ENCODE measurements at places on chromosomes 11 and 22.

DNA sequence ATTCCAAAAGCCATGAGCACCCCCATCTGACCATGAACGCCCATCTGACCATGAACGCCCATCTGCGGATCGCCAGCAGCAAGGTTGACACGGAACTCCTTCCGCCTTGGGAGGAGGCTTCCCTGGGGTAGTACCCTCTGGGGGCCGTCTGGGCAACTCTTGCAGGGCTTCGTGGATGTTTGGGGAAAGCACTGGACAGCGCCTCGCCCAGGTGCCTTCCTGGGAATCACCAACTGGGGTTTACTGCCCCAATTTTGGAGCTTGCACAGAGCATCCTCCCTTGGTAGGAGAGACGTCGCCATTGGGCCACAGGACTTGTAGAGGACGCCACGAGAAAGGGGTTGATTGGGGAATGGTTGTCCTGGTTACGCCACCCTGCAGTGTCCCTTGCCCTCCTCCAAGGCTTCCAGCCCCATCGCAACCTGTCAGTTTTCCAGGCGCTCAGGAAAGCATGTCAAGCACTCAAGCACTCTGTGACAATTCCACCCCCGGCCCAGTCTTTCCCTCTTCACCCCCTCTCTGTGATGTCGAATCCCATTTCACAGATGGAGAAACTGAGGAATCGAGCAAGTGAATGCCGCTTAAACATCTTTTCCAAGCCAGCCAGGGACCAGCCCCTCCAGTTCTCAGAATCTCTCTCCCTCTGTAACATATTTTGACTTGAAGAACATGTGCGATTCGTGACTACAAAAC lies 914 bp upstream of the PRDM11 start:
- peak; percentile 20 for DNase-seq

GRCh38 chr11:45974806-45975205 lies 52.4 kb downstream of the LARGE2 start:
- DNase-seq: no peak

DNA sequence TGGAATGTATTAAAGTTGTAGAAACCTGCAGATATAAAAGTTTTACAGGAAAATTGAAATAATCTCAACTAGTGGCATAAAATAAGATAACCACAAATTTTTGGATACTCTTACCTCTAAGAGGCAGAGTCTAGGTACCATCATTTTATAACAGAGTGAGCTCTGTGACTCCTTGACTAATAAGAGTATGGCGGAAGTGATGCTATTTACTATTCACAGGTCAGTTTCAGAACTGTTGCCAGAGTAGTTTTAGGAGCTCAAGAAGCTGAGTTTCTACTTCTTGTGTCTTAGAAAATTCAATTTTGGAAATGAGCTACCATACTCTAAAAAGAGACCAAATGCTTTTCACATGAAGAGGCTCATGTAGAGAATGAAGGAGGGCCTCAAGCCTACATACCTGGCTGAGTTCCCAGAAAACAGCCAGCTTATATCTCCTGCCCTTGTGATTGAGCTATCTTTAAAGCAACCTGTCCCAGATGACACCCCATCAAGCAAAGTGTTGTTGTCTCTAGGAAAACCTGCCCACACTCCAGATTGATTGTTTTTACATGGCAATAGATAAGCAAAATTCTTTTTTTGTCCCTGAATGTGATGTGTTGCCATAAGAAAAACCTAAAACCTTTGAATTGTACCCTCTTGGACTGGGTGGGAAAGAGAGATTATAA lies 712.8 kb upstream of the CNTN5 start:
- DNase-seq: no peak

DNA sequence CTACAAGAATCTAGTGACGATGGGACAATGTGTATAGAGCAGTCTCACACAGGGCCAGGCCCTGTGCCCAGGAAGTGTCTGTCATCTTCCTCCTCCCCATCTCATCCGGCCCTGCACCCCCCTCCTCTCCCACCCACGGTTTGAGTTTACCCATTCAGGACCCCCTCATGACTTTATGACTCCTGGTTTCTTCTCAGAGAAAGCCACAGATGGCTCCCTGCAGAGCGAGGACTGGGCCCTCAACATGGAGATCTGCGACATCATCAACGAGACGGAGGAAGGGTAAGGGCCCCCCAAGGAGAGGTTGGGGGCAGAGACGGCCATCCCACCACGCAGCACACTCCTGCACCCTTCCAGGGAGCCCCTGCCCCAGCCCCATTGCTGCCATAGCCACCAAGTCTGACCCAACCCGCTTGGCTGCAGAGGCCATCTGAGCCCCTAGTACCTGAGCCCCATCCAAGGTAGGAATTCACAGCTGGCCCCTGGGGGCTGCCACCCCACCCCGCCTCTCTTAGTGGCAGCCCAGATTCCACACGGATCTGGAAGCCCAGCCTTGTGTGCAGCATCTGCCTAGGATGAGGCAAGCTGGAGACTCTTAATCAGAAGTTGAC lies 18.1 kb downstream of the TOM1 start:
- DNase-seq: no peak

DNA sequence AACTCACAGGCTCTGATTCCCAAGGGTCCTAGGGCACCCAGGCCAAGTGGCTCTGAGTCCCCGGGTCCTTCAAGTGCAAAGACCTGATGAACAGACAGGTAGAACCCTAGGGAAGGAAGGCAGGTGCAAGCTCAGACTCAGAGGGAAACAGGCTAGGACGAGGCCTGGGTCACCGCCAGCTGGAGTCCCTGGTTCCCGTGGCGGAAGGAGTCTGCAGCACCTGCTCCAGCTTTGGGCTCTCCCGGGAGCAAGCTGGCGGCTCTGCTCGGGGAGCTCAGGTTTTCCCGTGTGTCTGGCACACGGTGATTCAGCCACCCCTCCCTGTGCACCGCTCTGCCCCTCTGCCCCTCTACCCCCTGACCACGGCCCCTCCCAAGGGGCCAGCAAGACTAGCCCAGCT lies 59.8 kb downstream of the WNT7B start:
- DNase-seq: no peak

DNA sequence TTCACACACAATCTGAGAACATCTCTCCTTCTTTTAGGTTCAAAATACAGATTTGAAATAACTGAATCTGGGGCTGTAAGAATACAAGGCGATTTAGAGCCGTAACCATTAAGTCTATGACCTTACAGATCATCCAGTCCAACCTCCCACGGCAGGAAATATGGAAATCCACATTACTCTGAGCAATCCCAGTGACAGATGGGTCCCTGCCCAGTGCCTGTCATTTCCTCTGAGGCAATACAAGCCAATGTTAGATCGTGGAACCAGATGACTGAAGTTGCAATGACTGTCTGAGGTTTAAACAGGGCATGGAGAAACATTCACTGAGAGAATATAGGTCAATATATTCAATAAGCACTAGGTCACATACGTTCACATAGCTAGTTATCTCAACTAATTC lies 77.4 kb upstream of the OR5AK2 start:
- no peak for DNase-seq

DNA sequence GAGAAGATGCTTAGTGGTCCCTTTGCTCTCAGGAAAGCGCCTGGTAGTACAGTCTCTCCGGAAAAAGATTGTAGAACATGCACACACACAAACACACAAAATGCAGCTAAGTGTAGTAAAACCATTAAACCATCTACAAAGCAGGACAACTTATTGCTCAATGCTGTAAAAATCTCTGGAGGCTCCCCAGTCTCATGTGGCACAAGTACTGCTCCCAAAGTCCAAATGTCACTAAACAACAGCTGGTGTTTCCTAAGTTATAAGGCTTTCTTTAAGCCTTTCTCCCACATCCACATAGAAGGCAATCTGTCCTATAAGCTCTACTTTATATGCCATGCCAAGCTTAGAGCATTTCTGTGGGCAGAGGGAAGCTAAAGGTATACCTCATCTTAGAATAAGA lies 32.9 kb downstream of the CDON start:
- no peak for DNase-seq

GRCh38 chr11:67434395-67434881 lies 3.0 kb downstream of the PTPRCAP start:
- DNase-seq: no peak

DNA sequence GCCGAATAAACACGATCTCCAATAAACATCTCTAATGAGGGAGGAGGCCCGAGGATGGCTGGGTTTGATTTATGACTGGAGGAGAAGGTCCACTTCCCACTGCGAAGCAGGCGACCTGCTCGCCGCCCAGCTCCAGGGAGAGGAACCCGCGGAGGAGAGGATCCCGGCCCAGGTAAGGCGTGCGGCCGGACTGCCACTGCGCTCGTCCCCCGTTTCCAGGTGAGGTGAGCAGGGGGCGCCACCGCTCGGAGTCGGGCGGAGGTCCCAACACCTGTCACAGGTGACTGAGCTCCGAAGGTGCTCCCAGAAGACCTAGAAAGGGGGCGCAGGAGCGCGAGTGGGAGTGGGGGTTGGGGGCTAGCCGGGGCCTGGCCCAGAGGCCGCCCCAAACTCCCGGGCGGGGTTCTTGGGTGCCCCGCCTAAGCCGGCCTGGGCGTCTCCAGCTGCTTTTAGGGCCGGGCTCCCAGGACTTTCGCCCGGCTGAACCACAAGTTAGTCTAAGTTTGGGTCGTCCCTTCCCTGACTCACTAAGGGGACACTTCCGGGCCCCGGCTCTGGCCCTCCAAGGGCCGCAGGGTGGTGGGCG lies 5.4 kb upstream of the PAX6 start:
- DNase-seq: peak; percentile 50

GRCh38 chr11:86888164-86889000 lies 66.8 kb downstream of the FZD4 start:
- no peak for DNase-seq

DNA sequence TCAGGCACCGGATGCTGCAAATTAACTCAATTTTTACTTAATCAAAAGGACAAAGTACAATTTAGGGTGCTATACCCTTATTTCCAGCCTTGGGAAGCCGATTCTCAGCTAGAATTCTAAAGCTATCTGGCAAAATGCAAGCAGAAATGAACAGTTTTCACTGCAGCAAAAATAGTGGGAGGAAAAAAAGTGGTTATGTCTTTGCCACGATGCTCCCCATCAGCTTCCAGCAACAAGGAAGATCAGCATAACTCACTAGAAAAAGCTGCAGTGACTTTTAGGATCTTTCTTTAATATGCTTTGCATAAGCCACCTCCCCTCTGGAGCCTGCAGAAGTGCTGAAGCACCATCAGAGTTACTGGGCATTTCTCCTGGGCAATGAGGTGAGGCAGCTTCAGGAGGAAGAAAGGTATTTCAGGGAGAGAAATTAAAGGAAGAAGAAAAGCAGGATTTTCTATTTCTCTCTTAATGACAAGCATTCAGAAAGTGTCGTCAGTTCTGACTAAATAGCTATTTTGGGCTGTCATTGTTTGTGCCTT lies 702.9 kb downstream of the DLG2 start:
- no peak for DNase-seq

GRCh38 chr11:126805870-126806269 lies 194.7 kb downstream of the KIRREL3 start:
- no peak for DNase-seq

DNA sequence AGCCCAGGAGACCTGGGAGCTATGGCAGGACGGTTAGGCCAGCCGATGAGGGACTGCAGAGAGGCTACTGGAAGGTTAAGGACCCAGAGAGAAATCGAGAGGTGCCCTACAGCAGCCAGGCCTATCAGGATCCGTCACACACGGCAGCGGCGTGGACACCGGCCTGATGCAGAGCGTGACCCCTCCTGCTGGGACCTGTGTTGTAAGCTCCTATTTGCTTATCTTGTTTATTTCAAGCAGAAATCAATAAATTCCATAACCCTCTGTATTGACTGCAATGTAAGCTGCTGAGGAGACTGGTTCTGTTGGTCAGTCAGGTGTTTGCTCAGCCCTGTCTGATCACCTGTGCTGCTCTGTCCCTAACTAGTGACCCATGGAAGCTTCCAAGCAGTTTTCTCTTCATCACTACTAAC lies 39.9 kb downstream of the PPP2R1B start:
- DNase-seq: no peak

- DNase-seq: no peak
Measured at GRCh38 chr11:133681901-133682300, 149.6 kb upstream of the OPCML start.

DNA sequence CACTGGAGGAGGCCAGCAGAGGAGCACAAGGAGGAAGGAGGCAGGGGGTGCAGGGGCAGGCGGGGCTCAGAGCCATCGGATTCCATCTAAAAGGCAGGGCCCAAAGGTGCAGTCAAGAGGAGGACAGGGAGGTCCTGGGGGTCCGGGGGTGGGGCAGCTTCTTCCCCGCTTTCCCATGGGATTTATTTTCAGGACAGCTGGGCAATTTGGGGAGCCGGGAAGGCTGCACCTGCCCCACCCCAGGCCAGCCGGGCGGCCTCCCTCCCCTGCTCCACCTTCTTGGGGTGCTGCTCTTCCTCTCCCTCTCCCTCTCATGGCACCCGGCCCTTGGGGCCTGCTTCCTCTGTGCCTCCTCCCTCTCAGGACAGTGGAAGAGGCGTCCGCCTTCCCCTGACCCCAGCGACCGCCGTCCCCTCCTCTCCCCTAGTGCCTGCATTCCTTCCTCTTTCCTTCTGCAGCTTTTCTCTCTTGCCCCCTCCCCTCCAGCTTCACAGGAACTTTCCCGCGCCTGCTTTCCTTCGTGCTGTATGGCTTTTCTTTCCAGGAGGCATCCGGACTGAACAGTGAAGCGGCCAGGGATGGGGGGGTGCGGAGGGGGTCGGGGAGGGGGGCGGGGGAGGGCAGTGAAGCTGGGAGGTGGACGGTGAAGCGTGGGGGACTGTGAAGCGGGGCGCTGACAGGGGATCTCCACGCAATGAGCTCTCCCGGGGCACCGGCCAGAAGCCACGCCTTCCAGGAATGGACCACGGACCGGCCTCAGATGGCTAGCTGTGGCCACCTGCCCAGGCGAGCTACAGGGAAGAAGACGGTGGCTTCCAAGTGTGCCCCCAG lies 26.9 kb downstream of the APOBEC3H start:
- no peak for DNase-seq

GRCh38 chr11:43515090-43515489 lies 156.4 kb downstream of the TTC17 start:
- DNase-seq: peak; percentile 45

DNA sequence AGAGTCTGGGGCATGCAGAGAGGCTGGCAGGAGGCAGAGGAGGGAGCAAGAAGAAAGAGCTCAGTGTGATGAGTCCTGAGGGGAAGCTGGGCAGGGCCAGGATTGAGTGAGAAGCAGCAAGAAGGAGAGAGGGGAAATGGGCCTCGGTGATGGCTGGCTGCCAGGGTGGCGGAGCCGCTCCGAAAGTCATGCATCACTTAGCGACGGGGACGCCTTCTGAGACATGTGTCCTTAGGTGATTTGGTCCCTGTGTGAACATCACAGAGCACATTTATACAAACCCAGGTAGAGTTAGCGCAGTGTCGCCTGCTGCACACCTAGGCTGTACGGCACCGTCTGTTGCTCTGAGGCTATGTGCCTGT lies 15.1 kb downstream of the TBC1D22A start:
- DNase-seq: no peak

- no peak for DNase-seq
Measured at GRCh38 chr22:17159504-17159951, 451 bp upstream of the HDHD5 start.

- peak; percentile 79 for DNase-seq
Measured at GRCh38 chr11:102111011-102111786, 952 bp downstream of the YAP1 start.

GRCh38 chr11:116052603-116053547 lies 548.7 kb upstream of the CADM1 start:
- DNase-seq: no peak

- no peak for DNase-seq
Measured at GRCh38 chr11:130737041-130737830, 179.0 kb downstream of the SNX19 start.

Measured in 8988T (cell line).